ENCODE measurements at places on chromosomes 11 and 22.

- DNase-seq = peak; percentile 12
Observed at GRCh38 chr22:48832592-48832991, 995.1 kb downstream of the BRD1 start.

- DNase-seq = peak; percentile 18
Observed at GRCh38 chr11:95884376-95884775, 39.5 kb downstream of the MTMR2 start.

DNA sequence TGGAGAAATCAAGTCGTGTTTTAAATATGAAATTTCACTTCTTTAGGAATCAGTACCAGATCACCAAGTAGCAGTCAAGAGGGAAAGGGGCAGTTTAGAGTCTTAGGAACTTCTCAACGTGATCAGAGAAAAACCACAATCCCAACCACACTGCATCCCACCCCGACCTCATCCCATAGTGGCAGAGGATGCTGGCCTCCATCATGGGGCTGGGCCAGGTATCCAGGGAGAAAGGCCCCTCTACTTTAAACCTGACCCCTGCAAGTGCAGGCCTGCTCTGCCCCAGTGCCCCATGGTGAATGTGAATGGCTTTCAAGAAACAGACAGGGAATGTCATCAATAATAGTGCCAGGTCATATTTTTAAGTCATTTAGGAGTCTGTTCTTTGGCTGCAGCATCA is 12.1 kb downstream of the CHST1 start:
- DNase-seq = no peak

- peak; percentile 81 for DNase-seq
Observed at GRCh38 chr22:29883045-29883774, at the start of gene MTMR3. Gene MTMR3, plus strand, starts transcription at chr22:29883174. Its CDS starts 87,886 bp downstream, at chr22:29971060.

DNA sequence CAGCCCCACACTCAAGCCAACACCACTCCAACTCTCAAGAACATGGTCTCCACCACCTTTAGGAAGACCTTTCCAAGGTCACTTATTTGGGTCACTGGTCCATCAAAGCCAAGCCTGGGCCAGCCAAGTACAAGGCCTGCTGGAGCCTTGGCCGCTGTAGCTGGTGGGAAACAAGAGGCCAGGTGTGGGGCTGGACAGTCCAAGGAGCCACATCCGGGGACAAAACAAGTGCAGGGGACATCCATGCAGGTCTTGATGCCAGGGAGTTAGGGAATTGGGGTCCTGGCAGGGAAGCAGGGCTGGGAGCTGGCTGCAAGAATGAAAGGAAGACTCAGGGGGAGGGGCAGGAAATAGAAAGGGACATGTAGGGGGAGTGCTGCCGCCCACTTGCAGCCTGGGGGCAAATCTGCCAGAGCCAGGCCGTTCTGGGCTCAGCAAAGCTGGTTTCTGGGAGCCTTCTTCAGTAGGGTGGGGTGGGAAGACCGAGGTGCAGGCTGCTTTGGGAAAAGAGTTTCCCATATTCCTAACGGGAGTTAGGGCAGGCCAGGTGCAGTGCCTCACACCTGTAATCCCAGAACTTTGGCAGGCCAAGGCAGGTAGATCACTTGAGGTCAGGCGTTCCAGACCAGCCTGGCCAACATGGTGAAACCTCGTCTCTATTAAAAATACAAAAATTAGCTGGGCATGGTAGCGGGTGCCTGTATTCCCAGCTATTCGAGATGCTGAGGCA is 69.5 kb upstream of the ATXN10 start:
- DNase-seq = no peak

- DNase-seq = peak; percentile 61
Observed at GRCh38 chr11:119533921-119534736, 111.2 kb upstream of the THY1 start.

DNA sequence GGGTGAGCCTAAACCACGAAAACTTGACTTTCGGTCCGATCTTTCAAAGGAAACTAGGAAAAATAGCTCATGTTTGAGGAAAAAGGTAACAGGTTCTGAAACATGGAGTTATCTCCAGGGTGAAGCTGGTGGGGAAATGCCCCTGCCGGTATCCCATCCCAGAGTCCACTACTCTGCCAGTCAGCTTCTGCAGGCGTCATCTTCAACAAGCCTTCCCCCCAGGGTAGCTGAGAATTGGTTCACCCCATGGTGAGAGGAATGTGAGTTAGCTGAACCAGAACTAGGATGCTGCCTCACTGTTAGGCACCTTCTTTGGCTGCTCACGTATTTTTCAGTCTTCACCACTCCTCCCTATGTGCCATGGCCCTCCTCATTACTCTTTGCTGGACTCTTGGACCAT is 1.1 kb downstream of the GVQW3 start:
- no peak for DNase-seq

- no peak for DNase-seq
Observed at GRCh38 chr22:41273128-41273527, 12.9 kb downstream of the RANGAP1 start.
